Calu3 (cell line): ENCODE measurements at places on chromosomes 1 and 21. TPM values are rescaled to one million over a fixed set of nuclear protein-coding genes. Genes with fewer than 3 reads are reported as not detected.

Gene SLAMF1
- total RNA-seq: not detected in 2 replicates

Gene GPR61
- total RNA-seq: not detected in 2 replicates

Gene VAV3
- 33.3 and 38.2 TPM in 2 replicates for total RNA-seq

DNA sequence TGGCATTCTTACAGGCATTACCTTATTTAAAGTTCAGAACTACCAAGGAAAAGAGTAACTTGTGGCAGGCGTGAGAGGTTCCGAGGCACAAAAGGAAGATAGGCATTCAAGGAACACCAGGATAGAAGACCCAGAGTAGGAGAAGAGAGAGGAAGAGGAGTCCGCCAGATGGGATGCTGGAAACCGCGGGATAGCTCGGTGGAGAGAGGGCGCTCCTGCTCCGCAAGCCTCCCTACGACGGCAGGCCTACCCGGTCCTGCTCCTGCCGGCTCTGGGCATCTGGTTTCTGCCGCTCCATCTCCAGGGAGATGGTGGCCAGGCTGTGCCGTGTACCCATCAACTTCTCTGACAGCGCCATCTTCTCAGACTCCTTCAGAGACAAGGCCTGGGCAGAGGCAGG lies 5.4 kb upstream of the NBPF1 start:
- no peak for DNase-seq

Gene SHE
- total RNA-seq: not detected in 2 replicates

Gene BMP8B
- 6.2 and 6.8 TPM in 2 replicates for total RNA-seq

GRCh38 chr1:11746795-11747487 lies 11.0 kb downstream of the AGTRAP start:
- no peak for DNase-seq

- peak; percentile 75 for DNase-seq
Measured at GRCh38 chr1:6440198-6441126, 15.9 kb downstream of the ESPN start.

DNA sequence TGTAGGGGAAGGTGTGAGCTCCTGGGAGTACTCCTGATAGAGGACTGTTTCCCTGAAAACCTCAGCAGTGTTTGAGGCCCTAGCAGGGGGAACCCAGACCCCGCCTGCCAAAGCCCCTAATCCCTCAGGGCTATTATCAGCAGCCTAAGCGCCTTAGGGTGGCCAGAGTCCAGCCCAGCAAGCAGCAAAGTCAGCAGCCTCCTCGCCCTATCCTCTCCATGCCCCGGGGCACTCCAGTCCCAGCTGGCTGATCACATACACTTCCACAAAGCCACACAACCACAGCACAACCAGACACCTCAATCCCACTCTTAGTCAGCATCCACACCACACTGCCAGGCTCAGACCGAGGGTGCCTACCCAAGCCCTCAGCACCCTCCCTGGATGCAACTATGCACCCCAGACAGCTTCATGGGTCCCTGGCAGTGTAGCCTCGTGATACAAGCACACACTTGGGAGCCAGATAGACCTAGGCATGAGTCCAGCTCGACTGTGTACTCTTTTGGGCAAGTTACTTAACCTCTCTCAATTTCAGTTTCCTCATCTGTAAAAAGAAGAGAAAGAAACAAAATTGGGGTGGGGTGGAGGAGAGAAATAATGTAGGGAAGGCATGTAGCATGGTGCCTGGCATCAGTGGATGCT lies 7.1 kb downstream of the IGSF9 start:
- DNase-seq: no peak

Gene RORC
- total RNA-seq: 0.19 and 1.2 TPM in 2 replicates

- no peak for DNase-seq
Measured at GRCh38 chr1:5191470-5191869, 537.1 kb downstream of the AJAP1 start.

Gene SYNC
- 0.19 and 0.51 TPM in 2 replicates for total RNA-seq

Gene KIFAP3
- total RNA-seq: 16.2 and 16.5 TPM in 2 replicates

- DNase-seq: no peak
Measured at GRCh38 chr1:208000504-208000903, 89.6 kb upstream of the CD34 start.

- DNase-seq: no peak
Measured at GRCh38 chr1:236834876-236835275, 39.8 kb downstream of the MTR start.

GRCh38 chr1:205593532-205593931 lies 38.3 kb downstream of the ELK4 start:
- DNase-seq: no peak

Gene LCE1D
- not detected in 2 replicates for total RNA-seq

DNA sequence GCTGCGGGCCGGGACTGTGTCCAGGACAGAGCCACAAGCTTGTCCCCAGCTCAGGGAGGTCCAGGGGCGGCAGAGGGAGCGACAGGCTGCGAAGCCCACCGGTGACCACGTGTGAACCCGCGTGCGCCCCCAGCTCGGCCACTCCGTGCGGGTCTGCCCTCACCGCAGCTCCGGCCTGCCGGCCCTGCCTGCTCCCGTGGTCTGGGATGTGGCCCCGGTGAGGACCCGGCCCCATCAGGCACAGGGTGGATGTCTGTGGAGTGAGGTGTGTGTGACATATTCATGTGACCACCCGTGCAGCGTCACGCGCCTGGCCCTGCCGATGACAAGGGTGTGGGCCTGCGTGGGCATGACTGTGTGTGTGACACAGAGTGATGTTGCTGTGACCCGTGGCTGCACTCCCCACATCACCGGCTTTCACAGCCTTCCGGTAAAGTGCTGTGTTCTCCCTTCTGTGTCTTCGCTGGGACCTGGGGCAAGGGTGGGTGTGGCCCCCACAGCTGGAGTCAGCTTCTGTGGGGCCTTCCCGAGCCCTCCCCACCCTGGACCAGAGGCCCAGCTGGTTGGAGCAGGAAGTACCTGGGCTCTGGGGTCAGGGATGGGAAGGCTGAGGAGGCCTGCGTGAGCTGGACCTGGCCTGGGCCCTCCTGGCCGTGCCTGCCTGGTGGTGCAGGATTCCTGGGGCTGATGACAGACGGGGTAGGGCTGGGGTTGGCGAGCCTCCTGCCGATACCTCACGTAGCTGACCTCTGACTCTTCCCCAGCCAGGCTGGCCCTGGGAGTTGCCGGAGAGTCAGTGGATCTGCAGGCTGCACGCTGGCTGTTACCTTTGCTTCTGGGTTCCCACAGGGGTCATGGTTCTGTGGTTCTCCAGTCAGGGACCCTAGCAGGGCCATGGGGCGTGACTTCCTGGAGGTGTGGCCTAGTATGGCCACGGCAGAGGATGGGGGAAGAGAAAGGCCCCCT lies 4.1 kb downstream of the RNF223 start:
- peak; percentile 61 for DNase-seq
